ENCODE measurements at places on chromosomes 4 and X.
A peak's percentile ranks its signal among the peaks of the same experiment; 100 is the strongest.

GRCh38 chr4:180058691-180059215 is 2184.4 kb upstream of the TENM3 start:
- DNase-seq, result peak; percentile 69

- DNase-seq, result no peak
These were observed 54.8 kb downstream of the C4orf51 start for GRCh38 chr4:145734576-145735346.

GRCh38 chr4:82293304-82293703 is 80.5 kb downstream of the HNRNPD start:
- no peak for DNase-seq

GRCh38 chr4:122533841-122534240 is 77.3 kb upstream of the IL2 start:
- DNase-seq, result no peak

DNA sequence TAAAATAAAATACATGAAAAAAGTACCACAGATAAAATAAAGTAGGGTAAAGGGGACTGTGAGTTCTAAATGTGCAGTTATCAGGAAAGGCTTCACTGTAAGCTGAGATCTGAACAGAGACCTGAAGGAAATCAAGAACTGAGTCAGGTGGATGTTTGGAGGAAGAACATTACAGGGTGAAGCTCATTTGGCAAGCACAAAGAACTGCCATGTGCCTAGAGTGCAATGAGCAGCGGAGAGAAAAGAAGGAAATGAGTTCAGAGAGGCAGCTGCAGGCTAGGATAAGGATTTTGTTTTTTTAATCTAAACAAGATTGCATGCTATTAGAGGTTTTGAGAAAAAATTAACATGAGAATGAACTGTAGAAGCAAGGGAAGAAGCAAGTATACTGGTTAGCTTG is 373.1 kb downstream of the STPG2 start:
- DNase-seq, result no peak

- no peak for DNase-seq
These were observed 54.1 kb upstream of the WDR17 start for GRCh38 chr4:176011529-176011928.

GRCh38 chrX:151852294-151852693 is 60.4 kb upstream of the MAGEA4 start:
- DNase-seq, result no peak
